ENCODE measurements at places on chromosomes 3 and 15.
A peak's percentile ranks its signal among the peaks of the same experiment; 100 is the strongest.

GRCh38 chr3:139204728-139205127 lies 139.1 kb upstream of the MRPS22 start:
- DNase-seq, result no peak

- DNase-seq, result peak; percentile 33
These were observed 20.6 kb upstream of the EPHB3 start for GRCh38 chr3:184540777-184541681.

DNA sequence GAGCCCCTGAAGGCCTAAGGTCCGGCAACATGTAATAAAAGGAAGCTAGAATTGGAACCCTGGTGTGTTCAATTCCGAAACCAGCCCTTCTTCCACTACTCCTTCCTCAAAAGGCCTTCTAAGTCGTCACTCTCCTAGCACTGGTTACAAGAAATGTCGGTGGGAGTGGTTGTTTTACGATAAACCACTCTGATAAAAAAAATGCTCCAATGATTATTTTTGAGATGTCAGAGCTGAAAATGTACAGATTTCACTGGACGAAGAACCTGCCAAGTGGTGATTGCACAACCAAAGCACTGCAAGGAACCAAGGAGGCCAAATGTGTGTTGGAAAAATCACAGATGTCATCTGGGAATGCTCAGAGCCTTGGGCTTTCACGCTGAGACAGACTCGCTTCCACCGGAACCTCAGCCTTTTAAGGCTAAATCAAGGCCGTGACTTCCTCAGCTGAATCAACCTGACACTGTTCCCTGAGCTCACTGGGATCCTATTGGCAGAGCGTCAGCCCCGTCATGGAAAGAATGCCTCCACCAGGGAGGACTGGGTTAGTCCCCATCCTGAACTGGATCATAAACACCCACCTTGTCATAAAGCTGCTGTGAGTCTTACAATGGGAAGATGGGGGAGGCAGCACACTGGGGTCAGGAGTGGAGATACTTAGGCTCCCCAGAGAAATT lies 108.1 kb upstream of the THBS1 start:
- DNase-seq, result peak; percentile 100

DNA sequence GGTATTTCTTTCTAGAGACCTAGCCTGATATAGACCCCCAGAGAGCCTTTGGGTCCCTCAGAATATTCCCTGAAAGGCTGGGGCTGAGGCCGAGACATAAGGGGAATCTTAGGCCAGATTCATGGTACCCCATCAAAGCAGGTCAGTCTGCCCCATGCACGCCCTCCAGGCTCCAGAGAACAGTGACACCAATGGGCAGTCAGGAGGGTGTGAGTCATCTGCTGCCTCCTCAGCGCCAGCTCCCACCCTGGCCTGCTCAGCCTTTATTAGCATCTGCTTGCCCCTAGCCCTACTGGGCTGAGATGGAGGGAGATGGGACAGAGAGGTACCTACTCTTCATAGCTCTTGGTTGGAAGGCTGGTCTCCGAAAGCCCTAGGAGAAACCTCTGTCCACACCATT lies 14.3 kb upstream of the CAMKV start:
- DNase-seq, result no peak

GRCh38 chr15:67385971-67386370 lies 131.4 kb downstream of the IQCH start:
- DNase-seq, result peak; percentile 18

GRCh38 chr3:127817406-127817841 lies 4.9 kb downstream of the MGLL start:
- peak; percentile 78 for DNase-seq

- peak; percentile 50 for DNase-seq
These were observed 514.2 kb upstream of the BCHE start for GRCh38 chr3:166351461-166351860.

DNA sequence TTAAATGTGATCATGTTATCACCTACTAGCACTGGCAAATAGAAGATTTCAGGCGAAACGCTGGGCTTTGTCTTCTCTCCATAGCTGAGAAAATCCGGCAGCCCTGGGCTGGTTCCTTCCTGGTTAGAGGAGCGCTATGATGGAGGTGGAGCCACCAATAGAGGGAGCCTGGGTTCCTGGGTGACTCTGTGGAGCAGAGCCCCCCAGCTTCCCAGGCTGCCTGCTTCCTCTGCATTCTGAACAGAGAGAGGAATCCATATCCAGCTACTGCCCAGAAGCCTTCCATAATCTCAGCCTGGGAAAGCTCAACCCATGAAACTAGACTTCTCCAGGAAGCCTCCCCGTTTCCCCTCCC lies 32.6 kb upstream of the IQSEC1 start:
- DNase-seq, result no peak

GRCh38 chr3:183576487-183577107 lies 21.1 kb upstream of the KLHL6 start:
- DNase-seq, result no peak

DNA sequence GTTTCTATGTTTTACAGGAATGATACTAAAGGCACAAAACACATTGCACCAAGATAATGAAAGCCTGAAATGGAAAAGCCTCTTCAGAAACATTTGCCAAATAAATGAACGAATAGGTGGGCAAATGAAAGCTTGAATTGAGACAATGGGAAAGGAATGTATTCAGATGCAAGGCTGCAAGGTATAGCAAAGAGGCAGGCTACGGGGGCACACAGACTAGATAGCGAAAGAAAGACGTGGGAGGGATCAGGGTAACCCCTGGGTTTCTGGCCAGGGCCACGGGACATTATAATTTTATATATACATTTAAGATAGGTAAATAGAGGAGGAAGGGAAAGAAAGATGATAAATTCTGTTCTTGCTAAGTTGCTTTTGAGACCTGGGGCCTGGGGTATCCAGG lies 95.9 kb upstream of the NLGN1 start:
- no peak for DNase-seq

GRCh38 chr3:175554801-175555200 lies 695.7 kb downstream of the NAALADL2 start:
- no peak for DNase-seq

- DNase-seq, result no peak
These were observed 92.0 kb downstream of the MTHFS start for GRCh38 chr15:79804838-79805237.

- DNase-seq, result peak; percentile 63
These were observed 211.9 kb upstream of the GOLGA6L4 start for GRCh38 chr15:84023636-84024035.

DNA sequence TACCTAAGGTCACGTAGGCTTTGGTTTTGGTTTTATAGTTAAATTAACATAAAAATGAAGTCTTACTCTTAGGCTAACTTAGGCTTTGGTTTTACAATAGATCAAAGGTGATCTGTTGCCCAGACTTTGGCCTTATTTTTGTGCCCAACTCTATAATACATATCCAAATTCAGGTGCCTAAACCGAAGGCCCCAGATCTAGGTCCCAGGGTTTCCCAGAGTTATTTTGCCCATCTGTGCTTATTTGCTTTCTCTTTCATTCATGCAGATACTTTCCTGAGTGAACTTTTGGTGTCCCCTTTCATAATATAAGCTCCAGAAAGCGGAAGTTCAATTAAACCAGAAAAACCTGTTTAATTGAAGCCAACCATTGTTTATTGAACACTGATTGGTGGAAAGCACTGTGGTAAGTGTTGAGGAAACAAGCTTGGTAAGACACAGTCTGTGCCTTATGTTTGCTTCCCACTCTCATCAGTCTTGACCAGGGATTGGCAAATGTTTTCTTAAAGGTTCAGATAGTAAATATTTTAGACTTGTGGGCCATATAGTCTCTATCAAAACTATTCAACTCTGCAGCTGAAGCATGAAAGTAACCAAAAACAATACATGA lies 209.7 kb downstream of the WDR72 start:
- DNase-seq, result no peak

DNA sequence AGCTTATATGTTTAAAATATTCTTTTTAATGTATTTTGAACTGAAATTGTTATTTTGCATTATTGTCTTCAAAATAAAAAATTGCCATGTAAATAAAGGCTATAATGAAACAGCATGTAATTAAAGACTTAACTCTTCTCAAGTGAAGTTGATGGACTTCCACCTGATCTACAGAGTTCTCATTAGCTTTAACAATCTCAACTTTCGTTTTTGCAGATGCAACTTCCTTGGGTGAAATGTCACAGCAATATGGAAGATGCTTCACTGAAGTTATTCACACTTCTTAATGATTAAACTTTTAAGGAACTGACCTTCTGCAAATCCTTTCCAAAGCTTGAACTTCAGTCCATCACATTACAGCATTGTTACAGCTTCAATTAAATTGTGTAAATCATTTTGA lies 63.6 kb downstream of the OSTN start:
- DNase-seq, result no peak

GRCh38 chr3:67461667-67462142 lies 192.7 kb downstream of the SUCLG2 start:
- peak; percentile 75 for DNase-seq

DNA sequence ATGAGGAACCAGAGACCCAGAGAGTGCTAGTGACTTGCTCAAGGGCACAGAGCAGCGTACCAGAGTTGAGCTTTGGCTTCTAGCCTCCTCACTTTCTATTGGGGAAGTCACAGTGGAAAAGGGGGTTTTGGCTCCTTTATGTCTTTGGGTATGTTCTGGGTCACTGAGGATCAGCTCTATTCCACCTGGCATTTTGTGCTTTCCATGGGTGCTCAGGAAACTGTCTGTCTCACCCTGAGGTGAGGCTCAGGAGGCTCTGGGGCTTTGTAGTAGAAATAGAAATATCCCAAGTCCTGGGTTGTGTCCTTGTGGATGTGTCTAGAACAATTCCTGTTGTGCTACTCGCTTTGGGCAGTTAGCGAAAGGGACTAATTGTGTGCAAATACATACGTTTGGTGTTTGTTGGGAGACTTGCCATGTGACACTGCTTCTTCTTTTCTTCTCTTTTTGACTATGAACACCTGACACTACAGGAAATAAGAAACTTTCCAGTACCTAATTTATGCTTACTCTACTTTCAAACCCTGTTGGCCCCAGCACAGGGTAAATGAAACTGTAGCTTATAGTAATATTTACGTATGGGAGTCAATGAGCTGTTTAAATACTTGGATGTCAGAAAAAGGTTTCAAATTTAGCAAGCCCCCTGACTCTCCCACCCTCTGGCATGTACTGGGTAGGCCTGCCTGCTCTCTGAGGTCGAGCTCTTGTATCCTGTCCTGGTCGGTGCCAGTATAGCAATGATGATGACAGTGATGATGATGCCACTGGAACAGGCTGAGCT lies 35.6 kb downstream of the SMAD3 start:
- DNase-seq, result no peak

DNA sequence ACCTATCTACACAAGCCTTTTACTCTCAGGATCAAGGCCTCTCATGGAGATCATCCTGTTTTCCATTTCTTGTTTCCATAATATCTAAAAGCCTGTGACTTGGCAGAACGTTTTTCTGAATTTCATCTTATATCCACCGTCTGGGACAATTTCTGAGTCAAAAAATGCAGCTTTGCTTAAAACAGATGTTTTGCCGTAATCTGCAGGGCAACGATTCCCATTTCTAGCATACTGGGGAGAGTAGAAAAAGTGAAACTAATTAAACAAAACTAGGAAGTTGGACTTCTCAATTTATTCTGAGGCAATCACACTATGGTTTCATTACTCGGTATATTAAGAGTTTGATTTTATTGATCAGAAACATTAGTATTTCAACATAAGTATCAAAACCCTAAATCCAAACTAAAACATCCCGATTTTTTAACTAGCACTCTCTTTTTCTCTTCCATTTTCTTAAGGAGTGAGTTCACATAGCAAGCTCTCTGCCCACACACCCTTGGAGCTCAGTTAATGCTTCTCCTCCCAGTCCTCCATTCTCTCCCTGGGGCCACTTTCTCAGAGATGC lies 33.6 kb downstream of the SPATA12 start:
- DNase-seq, result no peak

GRCh38 chr15:82585072-82585471 lies 44.8 kb upstream of the RPS17 start:
- peak; percentile 54 for DNase-seq

DNA sequence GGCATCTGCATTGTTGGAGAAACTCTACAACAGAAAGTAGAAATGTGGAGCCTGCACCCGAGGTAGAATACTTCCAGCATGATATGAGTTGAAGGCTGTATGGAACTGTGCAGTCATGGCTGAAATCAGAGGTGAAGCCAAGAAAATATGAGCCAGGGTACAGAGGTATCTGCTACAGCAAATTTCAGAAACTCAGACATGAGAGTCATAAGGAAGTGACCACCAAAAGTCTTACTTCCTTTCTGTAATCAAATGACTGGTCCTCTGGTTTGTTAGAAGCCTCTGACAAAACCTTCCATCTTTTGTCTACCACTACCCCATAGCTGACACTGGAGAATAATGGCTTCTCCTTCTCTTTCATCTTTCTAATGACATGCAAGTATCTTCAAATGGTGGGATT lies 159.4 kb downstream of the TMEM108 start:
- no peak for DNase-seq

All from fibroblast of lung (primary cell).